ENCODE measurements at places on chromosomes 1 and 21.

- no peak for DNase-seq
These were observed 31.6 kb downstream of the WDR4 start for GRCh38 chr21:42847726-42848125.

GRCh38 chr21:15521644-15522001, 208.2 kb upstream of the USP25 start:
- no peak for DNase-seq

DNA sequence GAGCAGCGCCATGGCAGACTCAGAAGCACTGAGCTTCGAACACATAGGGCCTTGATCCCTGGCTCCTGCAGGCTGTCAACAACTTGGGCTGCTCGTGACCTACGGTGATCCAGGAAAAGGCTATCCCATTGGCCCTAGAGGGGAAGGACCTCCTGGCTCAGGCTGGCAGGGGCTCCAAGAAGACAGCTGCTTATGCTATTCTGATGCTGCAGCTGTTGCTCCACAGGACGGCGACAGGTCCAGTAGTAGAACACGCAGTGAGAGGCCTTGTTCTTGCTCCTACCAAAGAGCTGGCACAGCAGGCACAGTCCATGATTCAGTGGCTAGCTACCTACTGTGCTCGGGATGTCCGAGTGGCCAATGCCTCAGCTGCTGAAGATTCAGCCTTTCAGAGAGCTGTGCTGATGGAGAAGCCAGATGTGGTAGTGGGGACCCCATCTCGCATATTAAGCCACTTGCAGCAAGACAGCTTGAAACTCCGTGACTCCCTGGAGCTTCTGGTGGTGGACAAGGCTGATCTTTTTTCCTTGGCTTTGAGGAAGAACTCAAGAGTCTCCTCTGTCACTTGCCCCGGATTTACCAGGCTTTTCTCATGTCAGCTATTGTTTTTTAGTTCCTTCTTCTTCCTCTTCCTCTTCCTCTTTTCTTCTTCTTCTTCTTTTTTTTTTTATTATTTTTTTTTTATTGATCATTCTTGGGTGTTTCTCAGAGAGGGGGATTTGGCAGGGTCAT, 18.9 kb downstream of the ITLN2 start:
- DNase-seq: no peak

GRCh38 chr1:231951374-231951773, 324.8 kb downstream of the DISC1 start:
- no peak for DNase-seq

DNA sequence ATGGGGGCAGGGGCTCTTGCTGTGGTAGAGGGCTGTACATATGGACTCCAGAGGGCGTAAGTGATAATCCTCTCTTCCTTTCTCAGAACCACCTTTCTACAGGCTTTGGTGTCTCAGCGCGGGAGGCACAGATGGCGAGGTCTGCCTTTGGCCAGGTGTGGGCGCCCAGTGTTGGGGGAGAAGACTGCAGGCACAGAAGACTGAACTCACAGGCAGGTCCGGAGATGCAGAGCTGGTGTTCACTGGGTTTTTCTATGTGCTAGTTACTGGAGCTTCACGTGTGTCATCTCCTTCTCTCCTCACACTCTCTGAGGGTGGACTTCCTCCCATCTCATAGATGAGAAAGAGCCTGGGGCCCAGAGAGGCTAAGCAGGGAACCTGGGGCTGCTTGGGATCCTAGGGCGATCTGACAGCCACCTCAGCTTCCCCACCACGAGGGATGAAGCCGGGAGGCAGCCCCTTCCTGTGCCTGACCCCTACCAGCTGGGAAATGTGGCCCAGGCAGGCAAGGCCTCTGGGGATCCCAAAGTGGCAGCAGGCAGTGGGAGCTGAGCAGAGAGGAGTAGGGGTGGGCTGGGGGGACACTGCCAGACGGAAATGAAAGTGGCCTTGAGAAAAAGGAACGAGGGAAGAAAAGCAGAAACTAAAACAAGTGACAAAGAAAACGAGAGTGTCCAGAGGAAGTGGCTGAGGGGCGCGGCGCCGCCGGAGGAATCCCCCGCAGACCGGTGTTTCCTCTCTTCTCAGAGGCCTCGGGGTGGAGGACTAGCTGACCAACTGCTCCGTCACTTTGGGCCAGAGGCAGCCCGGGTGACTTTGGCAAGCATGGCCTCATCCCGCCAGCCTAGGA, 191.6 kb downstream of the HIVEP3 start:
- DNase-seq: no peak

DNA sequence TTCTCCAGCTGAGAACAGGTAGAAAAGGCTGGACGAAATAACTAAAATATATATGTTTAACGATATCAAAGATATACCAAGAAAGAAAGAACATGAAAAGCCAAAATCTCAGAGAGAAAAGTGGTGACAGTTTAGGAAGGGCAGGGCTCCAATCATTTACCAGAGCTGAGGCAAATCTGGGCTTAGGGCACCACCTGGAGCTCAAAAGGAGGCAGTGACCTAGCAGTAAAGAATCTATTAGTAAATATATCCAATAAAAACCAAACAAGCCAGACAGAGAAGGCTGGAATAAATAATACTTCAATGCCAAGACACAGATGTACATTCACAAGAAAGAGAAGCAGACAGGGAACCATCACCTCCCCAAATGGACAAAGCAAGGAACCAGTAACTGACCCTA, 43.5 kb downstream of the CHIA start:
- DNase-seq: no peak

DNA sequence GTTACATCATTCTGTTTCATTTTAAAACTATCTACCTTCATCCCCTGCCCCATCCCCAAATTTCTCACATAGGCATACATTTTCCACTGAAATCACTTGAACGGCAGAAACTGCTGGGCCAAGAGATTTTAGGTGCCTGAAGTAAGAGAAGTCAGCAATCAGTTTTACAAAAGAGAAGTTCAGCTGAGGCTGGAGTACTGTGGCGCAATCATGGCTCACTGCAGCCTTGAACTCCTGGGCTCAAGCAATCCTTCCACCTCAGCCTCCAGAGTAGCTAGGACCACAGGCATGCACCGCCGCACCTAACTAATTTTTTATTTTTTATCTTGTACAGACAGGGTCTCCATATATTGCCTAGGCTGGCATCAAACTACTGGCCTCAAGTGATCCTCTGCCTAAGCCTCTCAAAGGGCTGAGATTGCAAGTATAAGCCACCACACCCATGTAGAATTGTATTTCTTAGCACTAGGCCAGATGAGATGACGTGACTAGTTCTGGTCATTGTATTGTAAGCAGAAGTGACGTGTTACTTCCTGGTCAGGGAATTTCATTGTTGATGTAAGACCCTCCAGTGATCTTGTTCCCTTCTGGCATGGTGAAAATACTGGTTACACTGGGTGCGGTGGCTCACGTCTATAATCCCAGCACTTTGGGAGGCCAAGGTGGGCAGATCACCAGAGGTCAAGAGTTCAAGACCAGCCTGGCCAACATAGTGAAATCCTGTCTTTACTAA, 7.1 kb downstream of the BECN2 start:
- DNase-seq: no peak

GRCh38 chr1:183876309-183876708, 71.4 kb downstream of the RGL1 start:
- no peak for DNase-seq

GRCh38 chr1:5992814-5993555, 760 bp upstream of the NPHP4 start:
- peak; percentile 54 for DNase-seq

DNA sequence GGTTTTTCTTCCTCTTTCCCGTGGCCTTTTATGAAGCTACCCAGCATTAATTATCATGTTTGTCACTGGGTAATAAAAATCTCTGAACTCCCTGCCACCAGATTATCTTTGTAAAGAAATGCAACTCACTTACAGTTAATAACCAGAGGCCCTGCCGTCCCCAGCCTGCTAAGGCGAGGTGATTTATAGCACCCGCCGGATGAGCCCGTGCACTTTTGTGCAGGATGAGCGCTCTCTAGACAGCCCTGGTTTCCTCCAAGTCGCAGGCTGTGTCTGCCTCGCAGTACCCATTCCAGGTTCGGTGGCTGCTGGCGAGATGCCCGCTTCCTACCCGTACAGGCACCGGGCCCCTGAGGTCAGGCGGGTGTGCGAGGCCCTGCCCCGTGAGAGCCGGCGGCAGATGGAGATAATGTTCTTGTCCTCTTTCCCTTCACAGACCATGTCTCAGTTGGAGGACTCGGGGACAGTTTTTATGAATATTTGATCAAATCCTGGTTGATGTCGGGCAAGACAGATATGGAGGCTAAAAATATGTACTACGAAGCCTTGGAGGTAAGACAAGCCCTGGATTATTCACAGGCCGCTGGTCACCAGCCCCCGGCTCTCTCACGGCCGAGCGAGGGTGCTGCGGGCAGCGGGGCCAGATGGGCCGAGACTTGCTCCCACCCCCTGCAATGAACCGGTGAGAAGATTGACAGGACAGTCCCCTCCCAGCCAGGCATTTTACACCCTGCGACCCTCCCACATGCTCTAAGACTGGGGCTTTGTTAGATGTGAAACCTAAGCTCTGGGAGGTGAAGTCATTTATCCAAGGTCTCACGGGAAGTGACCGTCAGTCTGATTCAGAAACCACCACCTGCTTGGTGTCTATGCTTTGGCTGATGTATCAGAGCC, 28.5 kb upstream of the SELENON start:
- DNase-seq: peak; percentile 95

DNA sequence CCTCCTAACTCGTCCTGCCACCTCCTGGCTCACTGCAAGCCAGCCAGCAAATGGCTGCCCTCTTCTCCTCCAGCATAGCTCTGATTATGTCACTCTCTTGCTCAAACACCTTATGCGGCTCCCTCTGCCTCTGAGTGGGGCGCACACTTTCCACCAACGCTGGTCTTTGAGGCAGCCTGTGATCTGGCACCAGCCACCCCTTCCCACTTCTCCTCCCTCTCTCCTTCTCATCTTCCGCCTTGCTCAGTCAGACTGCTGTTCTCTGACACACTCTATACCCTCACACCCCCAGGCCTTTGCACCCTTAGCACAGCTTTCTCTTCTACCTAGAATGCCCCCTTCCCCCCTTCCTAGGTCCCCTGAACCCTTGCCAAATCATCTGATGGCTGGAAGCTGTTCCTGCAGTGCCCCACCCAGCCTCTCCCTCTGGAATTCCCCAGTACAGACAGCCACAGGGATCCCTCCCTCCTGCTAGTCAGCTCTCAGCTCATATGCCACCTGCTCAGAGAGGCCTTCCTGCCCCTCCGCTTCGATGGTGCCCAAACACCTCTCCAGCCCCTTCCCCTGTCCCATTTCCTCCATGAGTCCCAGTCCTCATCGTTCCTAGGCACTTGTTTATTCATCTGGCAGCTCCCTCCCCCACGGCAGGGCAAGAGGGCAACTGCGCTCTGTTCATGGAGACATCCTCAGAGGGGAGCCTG, 21.7 kb upstream of the PEF1 start:
- no peak for DNase-seq

GRCh38 chr1:61388566-61388965, 306.2 kb downstream of the NFIA start:
- no peak for DNase-seq

DNA sequence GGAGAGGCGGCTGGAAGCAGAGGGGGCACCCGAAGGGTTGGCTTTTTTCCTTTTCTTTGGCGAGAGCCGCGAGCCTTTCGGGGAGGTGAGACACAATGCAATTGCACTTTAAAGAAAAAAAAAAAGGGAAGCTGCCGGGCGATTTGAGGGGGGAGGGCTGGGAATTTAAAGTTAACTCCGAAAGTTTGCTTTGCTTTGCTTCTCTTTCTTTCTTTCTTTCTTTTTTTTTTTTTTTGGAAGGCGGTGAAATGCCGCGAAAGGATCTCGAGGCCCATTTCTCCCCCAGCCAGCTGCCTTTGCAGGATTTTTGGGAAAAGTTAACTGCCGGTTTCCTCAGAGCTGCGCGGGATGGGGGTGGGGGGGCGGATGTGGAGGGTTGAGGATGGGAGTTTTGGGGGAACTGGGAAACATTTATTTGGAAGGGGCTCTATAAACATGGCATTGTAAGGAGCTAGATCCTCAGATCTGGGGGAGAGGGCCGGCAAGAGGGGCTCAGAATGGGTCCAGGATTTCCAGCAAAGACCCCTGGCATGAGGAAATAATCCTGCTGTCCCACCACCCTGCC, 997 bp downstream of the ZNF362 start:
- no peak for DNase-seq

DNA sequence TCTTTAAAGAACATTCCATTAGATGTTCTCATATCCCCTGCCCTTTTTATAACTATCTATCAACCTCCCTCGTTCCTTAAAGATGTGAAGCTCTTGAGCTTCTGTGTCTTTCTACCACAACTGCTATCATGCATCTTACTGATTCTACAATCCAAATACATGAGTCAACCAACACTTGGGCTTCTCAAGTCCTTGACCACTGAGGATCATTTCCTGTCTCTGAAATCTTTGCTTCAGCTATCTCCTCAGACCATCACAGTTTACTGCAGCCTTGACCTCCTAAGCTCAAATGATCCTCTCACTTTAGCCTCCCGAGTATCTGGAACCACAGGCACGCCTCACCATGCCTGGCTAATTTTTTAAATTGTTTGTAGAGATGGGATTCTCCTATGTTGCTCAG, 75.2 kb downstream of the FMO4 start:
- DNase-seq: no peak

- no peak for DNase-seq
These were observed 69.7 kb downstream of the NOS1AP start for GRCh38 chr1:162139211-162139610.

DNA sequence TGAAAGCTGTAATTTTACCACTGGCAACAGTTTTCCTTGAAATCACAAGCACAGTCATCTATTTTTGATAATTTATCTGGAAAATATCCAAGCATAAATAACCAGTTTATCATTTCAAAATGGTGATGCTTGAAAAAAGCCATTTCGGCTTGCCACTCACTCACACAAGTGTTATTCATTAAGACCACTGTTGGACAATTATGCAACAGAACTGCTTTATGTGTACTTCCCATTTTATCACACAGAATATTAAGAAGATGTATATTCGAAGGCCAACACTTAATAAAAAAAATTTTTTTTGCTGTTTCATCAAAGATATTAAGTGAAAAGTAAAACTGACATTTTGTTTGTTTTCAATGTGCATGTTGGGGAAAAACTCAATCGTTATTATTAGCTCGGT, 62.3 kb downstream of the EIF4G3 start:
- DNase-seq: no peak

DNA sequence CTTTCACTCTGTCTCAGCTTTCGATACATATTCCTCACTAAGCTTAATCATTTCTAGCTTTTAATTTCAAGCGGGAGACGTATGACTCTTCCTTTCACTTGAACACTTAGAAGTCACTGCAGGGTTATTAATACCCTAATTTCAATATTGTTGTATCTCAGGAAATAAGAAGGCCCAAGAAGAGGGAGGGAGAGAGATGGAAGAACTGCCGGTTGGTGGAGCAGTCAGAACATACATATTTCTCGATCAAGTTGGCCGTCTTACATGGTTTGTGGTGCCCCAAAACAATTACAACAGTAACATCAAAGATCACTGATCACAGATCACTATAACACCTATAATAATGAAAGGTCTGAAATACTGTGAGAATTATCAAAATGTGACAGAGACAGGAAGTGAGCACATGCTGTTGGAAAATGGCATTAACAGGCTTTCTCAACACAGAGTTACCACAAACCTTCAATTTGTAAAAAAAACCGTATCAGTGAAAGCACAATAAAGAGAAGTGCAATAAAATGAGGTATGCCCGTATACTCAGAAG, 145.4 kb upstream of the HP1BP3 start:
- no peak for DNase-seq

- DNase-seq: no peak
These were observed 22.0 kb upstream of the CAMK1G start for GRCh38 chr1:209561532-209561931.

- no peak for DNase-seq
These were observed 544.0 kb downstream of the LMO4 start for GRCh38 chr1:87872692-87873091.
